ENCODE measurements at places on chromosomes 2 and 18. TPM values are rescaled to one million over a fixed set of nuclear protein-coding genes. Genes with fewer than 3 reads are reported as not detected.

TCF23 gene
- not detected for total RNA-seq

SLC9A2 gene
- total RNA-seq: under 0.01 TPM

HSPE1 gene
- 139 TPM for total RNA-seq

CPO gene
- total RNA-seq: not detected

TRPM8 gene
- not detected for total RNA-seq

VWA3B gene
- not detected for total RNA-seq

TDRD15 gene
- under 0.01 TPM for total RNA-seq
